Omental fat pad (tissue), 4 donors: ENCODE measurements at places on chromosomes 5 and 9.

GRCh38 chr9:125397736-125398135, 136.1 kb downstream of the GAPVD1 start:
- DNase-seq = no peak

DNA sequence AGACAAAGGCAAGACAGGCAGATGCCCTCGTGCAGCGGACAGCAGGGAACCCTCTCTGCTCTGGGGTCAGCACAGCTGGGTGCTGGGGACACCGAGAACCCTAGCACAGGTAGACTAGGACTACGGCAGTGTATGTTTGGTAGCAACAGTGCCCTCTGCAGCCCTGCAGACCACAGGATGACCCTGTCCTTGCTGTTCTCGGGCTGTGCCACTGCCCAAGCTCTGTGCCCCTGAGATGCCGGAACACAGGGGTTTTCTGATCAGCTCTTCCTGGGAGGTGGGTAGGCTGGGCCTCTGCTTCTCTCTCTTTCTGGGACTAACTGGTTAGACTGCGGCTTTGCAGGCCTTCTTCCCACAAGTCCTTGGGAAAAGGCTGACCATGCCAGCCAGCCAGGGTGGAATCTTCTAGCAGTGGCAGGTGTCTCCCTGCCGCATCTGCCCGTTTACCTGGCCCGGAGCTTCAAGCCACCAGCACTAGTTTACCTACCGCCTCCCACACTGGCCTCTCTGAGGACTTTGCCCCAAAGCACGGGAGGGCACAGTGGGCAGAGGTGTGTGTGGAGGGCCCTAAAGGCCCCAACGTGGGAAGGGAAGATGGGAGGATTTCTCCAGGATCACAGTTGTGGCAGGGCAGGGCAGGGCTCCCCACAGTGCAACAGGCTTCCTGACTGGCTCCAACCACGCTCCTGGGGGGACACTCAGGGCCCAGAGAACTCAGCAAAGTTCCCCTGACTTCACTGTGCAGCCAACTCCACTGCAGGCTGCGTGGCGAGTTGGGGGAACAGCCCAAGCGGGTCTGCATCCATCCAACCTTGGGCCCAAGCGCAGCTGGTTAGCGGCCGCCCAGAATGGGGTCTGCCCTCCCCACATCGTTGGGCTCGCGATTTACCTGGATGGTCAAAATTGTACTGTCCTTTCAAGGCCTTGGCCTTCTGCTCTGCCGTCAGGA, 1.2 kb downstream of the UCK1 start:
- no peak for DNase-seq

- no peak for DNase-seq
These were observed 16.6 kb downstream of the FAT2 start for GRCh38 chr5:151574444-151574996.

- DNase-seq = no peak
These were observed 140.8 kb downstream of the C9orf152 start for GRCh38 chr9:110066929-110067716.

- no peak for DNase-seq
These were observed 61.6 kb downstream of the CXXC5 start for GRCh38 chr5:139709582-139710318.

DNA sequence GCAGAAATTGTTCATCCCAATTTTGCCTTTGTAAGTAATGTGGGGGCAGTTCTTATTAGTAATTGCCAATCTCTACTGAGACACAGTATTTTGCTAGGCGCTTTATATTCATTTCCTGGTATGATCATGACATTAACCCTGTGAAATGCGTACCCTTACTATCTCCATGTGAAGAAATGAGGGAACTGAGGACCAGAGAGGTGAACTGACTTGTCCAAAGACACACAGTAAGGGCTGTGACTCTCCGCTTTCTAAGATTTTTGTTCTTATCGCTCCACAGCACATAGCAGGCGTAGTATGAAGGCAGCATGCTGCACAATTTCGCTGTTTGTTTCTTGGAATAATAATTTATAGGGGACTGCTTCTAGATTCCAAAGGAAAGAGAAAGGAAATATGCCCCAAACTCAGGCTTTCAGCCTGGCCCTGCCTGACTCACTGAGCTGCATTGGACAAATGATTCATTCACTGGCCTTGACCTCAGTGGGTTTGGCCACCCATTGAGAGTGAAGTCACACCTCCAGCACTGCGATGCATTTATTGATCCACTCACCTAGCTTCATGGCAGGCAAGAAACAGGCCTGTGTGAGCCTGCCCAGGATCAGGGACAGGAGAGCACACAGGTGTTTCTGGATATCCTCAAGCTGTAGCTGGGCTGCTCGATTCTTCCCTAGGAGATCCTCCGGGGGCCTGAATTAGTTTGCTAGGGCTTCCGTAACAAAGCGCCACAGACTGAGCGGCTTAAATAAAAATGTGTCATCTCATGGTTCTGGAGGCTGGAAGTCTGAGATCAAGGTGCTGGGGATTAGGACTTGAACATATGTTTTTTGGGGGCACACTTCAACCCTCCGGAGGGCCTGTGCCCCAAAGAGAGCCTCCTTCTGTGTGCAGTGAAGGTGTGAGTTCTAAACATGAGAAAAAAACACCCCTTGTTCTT, 7.2 kb upstream of the DUSP1 start:
- DNase-seq = peak; percentile 38

- DNase-seq = no peak
These were observed 36.4 kb downstream of the PIK3R1 start for GRCh38 chr5:68251804-68252522.

- no peak for DNase-seq
These were observed 31.7 kb upstream of the CSF1R start for GRCh38 chr5:150117945-150118560.

DNA sequence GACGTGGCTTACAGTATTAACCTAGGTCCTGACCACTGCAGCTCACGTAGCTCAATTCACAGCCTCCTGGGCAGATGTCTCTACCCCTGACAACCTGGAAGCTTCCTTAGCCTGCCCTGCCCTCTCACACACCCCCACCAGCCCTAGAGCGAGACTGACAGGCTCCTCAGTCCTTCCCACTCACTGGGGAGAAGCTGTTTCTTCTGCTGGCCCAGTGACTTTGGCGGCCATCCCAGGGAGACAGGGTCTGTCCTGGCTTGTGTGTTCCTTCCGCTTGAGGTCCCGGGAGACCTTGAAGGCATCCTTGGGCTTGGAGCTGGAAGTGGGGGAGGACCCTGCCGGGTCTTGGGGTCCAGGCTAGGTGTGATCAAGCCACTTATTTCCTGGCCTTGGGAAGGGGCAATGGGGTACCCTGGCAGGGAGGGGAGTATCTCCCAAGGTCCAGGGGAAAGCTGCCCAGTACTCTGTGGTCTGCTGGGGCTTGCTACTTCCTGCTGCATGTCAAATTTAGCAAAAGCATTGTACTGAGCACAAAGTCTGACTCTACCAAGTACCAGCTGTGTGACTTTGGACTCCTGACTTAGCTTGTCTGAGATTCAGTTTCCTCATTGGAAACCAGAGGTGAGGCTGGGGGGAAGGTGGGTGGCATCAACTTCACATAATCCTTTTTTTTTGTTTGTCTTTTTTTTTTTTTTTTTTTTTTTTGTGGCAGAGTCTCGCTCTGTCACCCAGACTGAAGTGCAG, 1.9 kb downstream of the MIGA2 start:
- no peak for DNase-seq

GRCh38 chr5:32273821-32274220, 38.9 kb downstream of the MTMR12 start:
- DNase-seq = no peak

- DNase-seq = no peak
These were observed 85.1 kb downstream of the FGF1 start for GRCh38 chr5:142600611-142601358.

- no peak for DNase-seq
These were observed 3.9 kb upstream of the BARX1 start for GRCh38 chr9:93958819-93959682.

DNA sequence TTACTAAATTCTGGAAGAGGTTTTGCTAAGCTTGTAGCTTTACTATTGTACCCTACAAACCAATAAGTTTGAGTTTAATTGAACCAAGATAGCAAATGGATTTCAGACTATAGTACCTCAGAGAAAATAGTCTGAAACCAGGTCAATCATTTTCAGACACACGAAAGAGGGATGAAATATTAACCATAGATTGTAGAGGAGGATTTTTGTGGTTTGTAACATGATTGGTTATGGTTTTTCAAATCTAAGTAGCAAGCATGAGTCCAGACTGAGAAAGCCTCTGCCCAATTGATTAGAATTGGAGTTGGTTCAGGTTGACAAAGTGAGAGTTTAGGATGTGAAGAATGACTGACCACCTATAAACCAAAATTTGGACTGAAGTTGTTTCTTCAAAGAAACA, 562.7 kb upstream of the DMAC1 start:
- DNase-seq = no peak

- DNase-seq = no peak
These were observed 58.7 kb upstream of the DMRT3 start for GRCh38 chr9:917730-918129.

- DNase-seq = no peak
These were observed 182.0 kb downstream of the LURAP1L start for GRCh38 chr9:12956805-12957204.

DNA sequence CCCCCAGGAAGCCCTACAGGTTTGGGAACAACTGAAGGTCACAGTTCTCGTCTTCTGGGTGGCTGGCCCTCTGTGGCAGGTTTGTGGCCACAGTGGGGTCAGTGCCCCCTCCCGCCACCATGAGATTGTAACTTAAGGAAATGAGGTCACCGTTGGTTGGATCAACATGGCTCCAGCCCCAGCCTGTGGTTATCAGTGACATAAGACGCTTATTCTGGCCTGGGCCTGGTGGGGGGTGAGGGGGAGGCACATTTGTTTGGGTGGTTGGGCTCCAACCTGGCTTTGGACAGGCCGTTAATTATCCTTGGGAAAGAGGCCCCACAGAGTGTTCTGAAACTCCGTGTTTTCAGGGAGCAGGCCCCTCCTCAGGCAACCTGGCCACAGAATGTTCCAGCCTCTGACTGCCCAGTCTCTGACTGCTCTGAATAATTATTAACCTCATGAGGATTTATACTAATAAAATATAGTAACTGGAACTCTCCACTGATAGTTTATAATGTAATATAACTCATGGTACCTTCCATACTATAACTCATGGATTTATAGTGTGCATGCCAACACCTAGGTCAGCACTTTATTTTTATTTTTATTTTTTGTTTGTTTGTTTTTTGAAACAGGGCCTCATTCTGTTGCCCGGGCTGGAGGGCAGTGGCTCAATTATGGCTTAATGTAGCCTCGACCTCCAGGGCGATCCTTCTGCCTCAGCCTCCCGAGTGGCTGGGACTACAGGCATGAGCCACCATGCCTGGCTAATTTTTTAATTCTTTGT, 58.0 kb upstream of the RPL26L1 start:
- no peak for DNase-seq

DNA sequence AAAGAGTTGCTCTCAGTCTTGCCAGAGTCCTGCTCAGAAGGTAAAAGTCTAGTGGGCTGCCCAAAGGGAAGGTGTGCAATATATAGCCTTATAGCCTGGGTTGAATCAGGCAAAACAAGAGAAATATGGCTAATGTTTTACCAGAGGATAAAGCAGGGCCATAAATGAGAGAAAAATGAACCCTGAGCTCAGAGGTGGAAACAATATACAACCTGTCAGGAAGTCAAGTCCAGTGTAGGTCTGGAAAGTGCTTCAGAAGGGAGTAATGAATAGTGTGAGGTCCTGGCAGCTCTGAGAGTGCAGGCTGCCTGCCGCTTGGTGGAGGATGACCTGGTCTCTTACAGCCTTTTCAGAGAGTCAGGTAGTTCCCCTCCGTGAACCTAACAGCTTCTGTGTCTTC, 177.8 kb upstream of the TNC start:
- no peak for DNase-seq

GRCh38 chr9:137053944-137054931, at the start of gene ENTPD2:
Gene ENTPD2 (minus strand): TSS chr9:137054061. CDS start chr9:137053997, 64 bp downstream.
- DNase-seq = no peak

DNA sequence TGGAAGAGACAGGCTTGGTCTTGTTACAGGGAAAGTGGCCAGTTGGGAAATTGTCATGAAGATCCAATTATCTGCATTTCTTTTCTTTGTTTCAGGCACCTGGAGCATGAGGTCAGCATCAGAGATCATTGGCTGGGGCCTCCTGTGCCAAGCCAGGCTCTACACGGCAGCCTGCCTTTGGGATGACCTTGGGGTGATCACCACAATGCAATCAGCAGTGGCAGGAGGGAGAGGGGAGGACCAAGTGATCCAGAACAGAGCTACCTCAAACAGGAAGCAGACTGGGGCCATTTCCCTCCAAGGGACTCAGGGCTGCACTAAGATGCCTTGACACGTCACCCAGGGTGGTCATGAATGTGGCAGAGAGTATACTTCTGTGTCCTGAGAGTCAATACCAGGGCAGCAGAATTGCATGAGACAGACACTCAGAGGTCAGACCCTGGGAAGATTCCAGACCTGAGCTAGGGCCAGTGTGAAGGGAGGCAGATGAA, 8.9 kb downstream of the SMIM23 start:
- DNase-seq = no peak

- DNase-seq = no peak
These were observed 15.1 kb downstream of the ADCY2 start for GRCh38 chr5:7410936-7411511.

GRCh38 chr5:141155540-141156374, 5.9 kb downstream of the PCDHB6 start:
- no peak for DNase-seq

DNA sequence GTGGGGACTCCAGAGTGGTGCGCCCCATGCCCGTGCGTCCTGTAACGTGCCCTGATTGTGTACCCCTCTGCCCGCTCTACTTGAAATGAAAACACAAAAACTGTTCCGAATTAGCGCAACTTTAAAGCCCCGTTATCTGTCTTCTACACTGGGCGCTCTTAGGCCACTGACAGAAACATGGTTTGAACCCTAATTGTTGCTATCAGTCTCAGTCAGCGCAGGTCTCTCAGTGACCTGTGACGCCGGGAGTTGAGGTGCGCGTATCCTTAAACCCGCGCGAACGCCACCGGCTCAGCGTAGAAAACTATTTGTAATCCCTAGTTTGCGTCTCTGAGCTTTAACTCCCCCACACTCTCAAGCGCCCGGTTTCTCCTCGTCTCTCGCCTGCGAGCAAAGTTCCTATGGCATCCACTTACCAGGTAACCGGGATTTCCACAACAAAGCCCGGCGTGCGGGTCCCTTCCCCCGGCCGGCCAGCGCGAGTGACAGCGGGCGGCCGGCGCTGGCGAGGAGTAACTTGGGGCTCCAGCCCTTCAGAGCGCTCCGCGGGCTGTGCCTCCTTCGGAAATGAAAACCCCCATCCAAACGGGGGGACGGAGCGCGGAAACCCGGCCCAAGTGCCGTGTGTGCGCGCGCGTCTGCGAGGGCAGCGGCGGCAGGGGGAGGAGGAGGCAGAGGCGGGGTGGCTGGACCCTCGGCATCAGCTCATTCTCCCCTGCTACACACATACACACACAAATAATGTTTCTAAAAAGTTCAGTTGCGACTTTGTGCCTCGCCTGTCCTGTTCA, 668 bp downstream of the GLIS3 start:
- DNase-seq = no peak

DNA sequence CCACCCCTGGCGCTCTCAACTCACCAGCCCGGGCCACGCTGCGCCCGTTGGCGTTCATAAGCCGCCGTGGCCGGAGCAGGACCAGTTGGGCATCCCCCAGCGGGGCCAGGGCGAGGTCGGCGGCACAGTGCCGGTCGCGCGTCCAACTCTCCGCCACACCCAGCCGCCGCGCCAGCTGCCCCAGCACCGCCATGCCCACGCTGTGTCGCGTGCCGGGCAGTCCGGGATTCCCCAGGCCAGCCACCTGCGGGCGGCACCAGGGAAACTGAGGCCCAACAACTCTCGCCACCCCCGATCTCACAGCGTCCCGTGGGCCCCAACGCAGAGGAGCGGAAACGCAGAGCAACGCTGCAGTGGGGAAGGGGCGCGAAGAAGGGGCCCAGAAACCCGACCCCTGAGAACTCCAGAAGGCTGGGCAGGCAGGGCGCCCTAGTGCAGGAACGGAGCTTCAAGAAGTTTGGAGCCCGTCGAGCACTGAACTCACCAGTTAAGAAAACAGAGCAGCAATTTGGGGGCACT, 453 bp downstream of the PTRH1 start:
- no peak for DNase-seq
